ENCODE measurements at places on chromosomes 1 and 21.

DNA sequence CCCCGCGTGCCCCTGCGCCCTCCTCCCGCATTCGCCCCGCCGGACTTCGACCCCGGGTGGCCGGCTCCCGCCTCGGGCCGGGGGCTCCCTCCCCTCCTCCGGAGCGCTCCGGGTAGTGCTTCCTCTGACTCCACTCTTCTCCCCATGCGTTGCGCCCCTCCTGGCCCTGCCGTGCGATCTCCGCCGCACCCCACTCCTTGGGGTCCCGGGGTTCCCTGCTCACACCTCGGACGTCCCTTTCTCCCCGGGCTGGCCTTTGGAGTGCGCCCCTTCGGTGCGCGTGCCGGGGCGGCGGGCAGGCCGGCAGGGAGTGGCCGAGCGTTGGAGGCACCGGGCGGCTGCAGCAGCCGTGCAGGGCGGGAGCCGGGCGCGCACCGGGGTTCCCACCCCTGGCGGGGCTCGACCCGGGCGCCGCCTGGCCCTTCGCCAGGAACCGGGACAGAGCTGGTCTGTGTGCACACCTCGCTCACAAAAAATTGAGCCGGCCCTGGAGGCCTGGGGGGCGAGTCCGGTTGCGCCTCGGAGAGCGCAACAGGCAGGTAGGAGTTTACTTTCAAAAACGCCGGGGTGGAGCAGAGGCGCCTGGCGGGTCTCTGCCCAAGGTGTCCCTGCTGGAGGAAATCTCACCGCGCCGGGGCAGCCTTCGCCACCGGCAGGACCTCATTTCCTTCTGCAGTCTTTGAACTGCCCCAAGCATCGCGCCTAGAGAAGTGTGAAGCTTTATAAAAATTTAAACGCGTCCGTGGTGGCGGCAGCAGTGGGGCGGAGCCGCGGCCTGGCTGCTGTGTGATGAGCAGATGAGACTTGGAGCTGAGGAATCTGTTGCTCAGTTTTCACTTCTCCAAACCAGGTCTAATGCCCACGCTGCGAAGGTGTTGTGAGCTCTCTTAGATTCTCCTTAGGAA is 650 bp downstream of the VANGL1 start:
- no peak for DNase-seq

- no peak for DNase-seq
Measured at GRCh38 chr1:119285482-119285881, 83.1 kb upstream of the HAO2 start.

- DNase-seq: no peak
Measured at GRCh38 chr1:102628109-102628613, 480.2 kb downstream of the COL11A1 start.

- DNase-seq: peak; percentile 42
Measured at GRCh38 chr1:211352985-211353515, 26.4 kb downstream of the TRAF5 start.

DNA sequence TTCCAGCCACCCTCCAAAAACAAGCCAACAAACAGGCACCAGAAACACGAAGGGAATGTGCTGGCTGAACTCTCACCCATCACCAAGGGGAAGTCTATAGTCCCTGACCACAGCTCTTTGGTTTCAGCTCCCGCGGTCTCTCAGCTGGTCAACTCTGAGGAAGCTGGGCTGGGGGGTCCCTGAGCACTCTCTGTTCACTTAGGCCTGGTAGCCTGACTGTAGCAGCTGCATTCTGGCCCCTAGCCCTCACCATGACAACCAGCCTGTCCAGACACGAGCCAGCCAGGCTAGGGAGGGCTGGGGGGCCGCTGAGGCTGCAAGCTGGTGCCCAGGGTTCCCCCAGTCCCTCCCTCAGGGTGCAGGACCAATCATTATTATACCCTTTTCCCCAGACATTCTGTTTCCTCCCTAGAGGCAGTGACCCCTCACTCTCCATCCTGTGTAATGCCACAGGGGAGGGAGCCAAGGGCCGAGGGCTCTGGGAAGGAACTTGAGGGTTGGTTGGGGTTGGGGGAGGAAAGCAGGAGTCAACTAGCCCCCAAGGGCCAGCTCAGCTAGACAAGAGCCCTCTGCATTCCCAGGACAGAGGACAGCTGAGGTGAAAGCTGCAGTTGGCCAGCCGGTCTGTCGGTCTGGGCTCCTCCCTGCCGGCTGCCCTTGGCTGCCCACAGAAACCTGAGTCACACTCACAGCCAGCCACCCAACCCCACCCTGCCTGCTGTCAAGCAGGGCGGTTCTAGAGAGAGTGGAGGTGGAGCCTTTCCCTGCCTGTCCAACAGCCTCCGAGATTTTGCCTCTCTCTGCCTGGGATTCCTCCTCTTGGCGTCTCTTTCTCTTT is 1.2 kb upstream of the TRAPPC3 start:
- DNase-seq: peak; percentile 40

DNA sequence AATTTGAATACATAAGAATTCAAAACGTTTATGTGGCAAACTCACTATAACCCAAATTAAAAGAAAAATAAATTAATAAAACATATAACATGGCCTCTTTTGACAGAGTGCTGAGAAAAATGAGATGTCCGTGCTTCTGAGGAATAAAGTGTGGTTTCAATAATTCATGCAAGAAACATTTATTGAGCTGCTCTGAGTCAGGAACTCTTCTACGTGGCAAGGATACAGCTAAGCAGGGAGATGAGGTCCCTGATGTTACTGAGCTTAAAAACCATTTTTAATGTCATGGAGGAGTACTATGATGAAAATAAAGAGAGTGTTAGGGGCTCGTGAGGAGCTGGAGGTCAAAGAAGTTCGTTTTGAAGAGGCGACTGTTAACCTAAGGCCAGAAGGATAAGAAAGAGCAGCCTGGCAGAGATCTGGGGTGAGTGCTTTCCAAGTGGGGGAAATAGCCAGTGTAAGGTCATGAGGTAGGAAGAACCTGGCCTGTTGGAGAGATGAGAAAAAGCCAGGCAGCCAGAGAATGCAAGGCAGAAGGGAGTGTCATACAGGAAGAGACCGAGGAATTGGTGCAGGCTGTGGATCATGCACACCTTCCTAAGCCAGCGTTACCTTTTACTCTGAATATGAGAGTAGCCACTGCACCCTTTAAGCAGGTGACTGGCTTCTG is 182.2 kb upstream of the DUSP10 start:
- DNase-seq: no peak

- no peak for DNase-seq
Measured at GRCh38 chr1:155569988-155570592, 7.5 kb upstream of the ASH1L start.

DNA sequence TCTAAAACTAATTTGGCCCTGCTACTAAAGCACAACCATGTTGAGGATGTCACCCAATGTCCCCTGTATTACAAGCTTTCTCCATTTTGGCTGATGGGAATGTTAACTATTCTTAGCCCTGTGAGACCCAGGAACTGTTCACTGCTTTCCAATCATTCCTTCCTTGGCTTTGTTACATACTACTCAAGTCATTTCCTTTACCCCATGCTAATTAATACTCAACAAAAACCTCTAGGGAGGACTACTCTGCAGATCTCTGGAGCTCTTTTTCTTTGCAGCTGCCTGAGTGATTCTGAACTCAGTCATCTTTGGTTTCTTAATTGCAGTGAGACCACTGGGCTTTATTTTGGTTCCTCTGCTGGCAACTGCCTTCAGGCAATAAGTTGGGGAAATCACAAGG is 23.3 kb upstream of the RPE65 start:
- no peak for DNase-seq

DNA sequence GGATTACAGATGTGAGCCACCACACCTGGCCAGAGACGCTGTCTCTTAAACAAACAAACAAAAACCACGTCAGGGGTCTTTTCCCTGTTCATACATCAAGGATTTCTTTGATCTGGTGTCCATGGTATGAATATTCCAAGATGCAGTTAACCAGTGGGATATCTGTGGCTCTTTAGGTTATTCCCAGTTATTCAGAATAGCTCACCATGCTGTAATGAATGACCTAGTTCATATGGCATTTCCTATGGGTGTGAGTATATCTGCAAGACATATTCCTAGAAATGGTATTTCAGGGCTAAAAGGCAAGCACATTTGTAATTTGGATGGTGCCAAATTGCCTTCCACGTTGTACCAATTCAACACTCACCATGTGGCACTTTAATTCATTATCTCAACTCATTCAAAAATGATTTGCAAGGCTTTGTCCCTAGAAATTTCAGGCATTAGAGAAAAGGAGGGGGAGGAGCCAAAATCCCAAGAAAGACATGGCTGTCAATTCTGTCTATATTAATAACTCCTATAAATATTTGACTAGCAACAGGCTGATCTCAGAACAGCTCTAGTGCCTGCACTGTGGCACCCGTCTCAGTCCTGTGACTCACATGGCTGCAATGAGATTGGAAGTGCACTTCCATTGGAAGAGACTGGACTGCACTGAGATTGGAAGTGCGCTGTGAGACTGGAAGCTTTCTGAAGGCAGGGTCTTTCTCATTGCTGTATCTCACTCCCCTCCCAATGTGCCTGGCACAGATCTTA is 6.0 kb upstream of the STMN1 start:
- no peak for DNase-seq

DNA sequence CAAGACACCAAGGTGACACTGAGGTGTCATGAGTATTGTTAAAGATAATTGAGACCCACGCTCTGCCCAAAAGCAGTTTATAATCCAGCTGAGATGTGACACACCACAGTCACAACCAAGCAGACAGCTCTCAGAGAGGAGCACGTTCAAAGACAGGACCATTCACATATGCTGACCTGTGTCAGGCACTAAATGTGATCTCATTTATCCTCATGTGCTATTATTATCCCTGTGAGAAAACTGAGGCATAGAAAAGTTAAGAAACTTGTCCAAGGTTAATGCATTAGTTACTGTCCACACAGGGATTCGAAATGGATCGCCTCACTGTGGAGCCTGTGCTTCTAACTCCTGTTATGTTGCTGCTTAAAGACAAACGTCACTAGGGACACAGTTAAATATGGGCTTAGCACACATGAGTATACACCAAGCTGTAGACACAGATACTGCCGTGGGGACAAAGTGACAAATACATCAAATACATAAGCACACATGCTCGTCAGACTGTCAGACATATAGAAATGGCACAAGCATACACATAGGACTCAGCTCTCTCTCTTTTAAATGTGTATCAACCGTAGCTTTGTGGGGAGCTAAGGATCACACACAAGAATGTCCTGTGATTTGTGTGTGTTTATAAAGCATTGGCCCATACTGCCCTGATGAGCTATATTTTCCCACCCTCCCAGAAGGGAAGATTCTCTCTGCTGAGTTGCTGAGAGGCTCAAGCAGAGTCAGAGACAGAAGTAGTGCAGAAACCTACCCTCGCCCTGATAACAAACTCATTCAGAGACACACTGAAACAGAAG is 3.5 kb upstream of the IGSF8 start:
- DNase-seq: no peak

- no peak for DNase-seq
Measured at GRCh38 chr1:59928996-59929395, 2.4 kb upstream of the CYP2J2 start.

DNA sequence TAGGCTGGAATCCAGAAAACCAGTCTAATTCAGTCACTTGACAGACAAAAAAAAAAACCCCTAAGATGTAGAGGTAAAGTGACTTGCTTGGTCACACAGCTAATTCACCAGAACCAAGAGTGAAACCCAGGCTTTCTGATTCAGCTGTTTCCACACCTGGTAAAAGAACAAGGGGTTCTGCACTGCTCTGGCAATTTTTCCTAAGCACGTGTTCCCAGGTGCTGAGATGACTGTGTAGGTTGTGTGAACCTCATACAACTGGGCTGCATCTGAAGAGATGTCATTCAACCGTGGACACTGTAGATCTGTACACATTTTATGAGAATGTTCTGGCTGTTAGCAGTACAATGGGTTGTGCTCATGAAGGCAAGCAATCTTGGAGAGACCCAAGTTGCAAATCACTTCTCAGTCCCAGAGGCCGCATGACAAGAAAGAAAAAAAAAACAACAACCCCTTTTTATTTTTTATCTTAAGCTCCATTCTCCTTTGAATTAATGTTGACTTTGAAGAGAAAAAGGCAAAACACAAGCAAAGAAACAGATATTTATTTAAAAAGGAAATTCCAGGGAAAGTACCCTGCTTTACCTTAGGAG is 95.4 kb downstream of the INTS7 start:
- DNase-seq: peak; percentile 6

GRCh38 chr1:236156512-236157208 is 14.3 kb downstream of the GPR137B start:
- no peak for DNase-seq

DNA sequence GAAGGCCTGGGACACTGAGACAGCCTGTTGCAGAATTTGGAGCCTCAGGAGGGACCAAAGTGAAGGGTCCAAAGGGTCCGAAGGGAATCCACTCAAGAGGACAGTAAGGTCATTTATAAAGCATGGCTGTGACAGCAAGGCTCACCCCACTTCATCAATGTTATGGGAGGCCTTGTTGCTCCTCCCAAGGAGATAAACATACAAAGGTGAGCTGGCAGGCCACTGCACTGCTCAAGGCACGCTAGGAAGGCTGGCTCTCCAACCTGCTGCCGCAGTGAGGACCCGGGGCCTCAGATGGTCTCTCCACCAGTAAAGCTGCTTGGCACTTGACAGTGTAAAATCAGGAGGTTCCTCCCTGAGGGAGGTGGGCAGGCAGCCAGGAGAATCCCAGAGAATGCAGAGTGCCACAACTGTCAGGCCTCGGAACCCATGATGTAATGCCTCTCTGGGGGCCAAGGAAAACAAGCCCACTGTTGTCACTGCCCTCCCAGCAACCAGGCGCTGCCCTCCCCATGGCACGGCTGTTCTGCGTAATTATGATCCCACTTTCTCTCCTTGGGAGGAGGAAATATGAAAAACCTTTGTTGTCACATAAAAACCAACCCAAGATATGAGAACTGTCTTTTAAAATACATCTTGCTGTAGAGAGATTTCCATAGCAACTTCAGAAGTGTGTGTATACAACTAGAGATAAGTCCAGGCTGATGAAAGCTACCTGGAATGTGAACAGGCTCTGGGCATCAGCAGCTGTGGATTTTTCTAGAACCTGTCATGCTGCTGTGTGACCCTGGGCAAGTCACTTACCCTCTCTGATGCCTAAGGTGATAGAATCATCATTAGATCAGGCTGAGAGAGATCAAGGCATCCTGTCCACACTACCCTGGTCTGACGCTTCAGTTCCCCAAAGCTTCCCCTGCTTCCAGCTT is 102.5 kb downstream of the KCNN3 start:
- no peak for DNase-seq

- DNase-seq: no peak
Measured at GRCh38 chr21:18030248-18030647, 211.1 kb upstream of the C21orf91 start.

DNA sequence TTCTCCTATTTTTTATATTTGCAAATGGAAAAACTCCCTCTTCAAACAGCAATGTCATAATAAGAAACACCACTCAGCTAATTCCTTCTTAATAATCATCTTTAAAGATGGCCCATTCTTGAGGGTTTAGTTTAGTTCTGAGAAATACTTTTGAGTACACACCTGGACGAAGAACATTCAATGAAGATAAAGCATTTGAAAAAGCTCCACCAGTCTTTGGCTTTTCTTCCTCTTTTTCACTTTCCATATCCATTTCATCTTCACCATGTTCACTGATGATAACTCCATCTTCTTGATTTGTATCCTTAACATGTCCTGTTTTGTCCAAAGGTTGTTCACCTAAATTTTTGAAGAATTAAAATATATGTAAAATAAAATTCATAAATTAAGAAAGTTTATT is 7.4 kb downstream of the PAXBP1 start:
- DNase-seq: no peak

- no peak for DNase-seq
Measured at GRCh38 chr21:45769294-45769693, 125.8 kb downstream of the PCBP3 start.

GRCh38 chr1:191882870-191883269 is 275.4 kb upstream of the RGS18 start:
- DNase-seq: no peak

All from stimulated activated CD4-positive, alpha-beta T cell treated with anti-CD3 and anti-CD28 coated beads, Interleukin-1b, Interleukin-23, amount 100 ng/mL, for 1 hour (primary cell).